Lung (tissue), 17 donors: ENCODE measurements at places on chromosomes 5 and 9. TPM values are rescaled to one million over a fixed set of nuclear protein-coding genes. Genes with fewer than 3 reads are reported as not detected.

DNA sequence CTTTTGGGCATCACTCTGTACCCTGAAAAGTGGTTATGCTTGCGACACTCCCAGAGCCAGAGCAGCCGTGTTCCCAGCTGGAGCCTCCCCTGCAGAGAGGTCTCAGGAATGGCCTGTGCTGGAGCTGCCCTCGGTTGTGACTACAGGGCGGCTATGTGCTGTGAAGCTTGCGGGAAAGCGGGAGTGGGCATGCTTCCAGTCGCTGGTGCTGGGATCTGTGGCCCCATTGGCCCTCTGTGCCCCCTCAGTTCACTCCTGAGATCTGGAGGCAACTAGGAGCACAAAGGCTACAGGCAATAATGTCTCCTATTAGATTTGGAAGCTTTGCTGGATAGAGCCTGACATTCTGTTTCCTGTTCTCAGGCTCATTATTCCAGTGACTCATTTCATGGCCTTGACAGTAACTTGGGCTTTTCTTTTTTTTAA is 56.9 kb downstream of the GPR107 start:
- H3K4me1 ChIP-seq, result peaks cover 1% of the 10 kb centered on the region
- no peak overlapping the region for H3K27ac ChIP-seq
- DNase-seq, result no peak
- no peaks in the 10 kb centered on the region for H3K27me3 ChIP-seq

DNA sequence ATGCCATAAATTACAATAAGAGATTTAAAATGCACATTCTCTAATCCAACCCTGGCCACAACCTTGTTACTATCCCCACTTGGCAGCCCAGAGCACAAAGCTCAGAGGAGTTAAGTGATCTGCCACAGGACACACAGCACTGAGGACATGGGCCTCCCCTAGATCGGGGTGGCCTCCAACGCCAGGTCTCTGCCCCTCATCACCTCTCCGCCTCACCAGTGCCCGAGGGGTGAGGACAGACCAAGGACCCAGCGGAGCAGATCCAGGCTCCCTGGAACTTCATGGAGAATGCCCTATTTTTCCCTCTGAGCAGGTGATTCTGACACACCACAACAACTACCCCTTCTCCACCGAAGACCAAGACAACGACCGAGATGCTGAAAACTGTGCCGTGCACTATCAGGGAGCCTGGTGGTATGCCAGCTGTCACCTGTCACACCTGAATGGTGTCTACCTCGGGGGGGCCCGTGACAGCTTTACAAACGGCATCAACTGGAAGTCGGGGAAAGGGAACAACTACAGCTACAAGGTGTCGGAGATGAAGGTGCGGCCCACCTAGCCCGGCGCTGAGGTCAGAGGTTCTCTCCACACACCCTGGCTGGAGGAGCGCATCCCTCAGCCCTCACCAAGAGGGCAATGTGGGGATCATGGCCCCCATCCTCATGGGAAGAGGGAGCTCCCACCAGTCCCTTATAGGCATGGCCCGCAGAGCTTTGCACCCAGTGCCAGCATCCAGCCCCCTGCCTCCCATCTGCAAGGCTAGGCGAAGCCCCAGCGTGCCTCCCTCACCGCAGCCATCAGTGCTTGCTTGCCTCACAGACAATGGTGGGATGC is 12.5 kb upstream of the FCN2 start:
- DNase-seq, result peak; percentile 8
- no peaks in the 10 kb centered on the region for H3K36me3 ChIP-seq
- H3K27me3 ChIP-seq, result no peaks in the 10 kb centered on the region
- H3K4me1 ChIP-seq, result peaks cover 11% of the 10 kb centered on the region
- H3K27ac ChIP-seq, result no peak overlapping the region

GRCh38 chr5:91026466-91026865 is 356.7 kb downstream of the ARRDC3 start:
- H3K4me1 ChIP-seq, result peaks cover 6% of the 10 kb centered on the region
- peak; percentile 51 for DNase-seq
- H3K4me3 ChIP-seq, result no peak overlapping the region
- no peak overlapping the region for H3K27ac ChIP-seq

- H3K27ac ChIP-seq, result no peak overlapping the region
- no peaks in the 10 kb centered on the region for H3K27me3 ChIP-seq
- no peak for DNase-seq
- no peak overlapping the region for H3K4me3 ChIP-seq
- H3K36me3 ChIP-seq, result no peaks in the 10 kb centered on the region
Observed at GRCh38 chr9:32681751-32682150, 46.3 kb upstream of the TAF1L start.

DNA sequence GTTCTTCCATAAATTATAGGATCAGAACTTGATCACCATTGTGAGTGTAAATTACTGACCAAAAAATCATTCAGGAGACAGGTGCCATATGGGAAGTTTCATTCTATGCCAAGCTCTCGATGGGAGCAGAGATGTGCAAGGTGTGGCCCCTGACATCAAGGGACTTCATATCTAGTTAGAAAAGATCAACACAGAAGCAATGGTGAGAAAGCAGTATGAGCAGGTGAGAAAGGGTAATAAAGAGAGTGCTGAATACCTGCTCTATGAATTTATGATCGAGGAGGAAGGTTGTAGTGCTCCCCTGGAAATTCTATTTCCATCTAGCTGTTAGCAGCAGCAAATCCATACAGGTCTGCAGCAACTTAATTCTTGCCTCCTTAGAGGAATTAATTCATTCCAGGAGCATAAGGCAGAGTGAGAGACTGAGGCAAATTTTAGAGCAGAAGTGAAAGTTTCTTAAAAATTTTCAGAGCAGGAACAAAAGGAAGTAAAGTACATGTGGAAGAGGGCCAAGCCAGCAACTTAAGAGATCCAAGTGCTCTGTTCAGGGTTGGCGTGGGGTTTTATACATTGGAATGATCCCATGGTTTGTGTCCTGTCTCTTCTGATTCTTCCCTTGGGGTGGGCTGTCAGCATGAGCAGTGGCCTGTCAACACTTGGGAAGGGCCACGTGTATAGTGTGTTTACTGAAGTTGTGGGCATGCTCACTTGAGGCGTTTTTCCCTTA is 181.8 kb downstream of the SAXO1 start:
- H3K27ac ChIP-seq, result no peak overlapping the region
- peaks cover 3% of the 10 kb centered on the region for H3K4me1 ChIP-seq
- no peaks in the 10 kb centered on the region for H3K36me3 ChIP-seq
- no peak overlapping the region for H3K4me3 ChIP-seq

DNA sequence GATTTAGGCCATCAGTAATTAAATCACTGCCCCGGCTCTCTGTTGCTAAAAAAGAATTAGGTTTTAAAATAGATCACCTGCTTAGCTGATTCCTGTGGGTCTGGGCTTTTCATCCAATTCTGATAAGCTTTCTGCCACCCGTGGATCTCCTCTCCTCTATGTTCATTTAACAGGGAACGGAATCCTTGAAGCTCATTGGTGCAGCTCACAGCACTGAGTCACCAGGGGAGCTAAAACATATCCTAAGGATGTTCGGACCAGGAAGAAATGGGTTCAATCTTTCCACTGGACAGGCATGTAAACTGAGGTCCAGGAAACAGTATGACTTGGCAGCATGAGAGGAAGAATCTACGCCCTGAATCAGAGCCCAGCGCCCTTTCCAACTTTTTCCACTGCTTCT is 267.1 kb upstream of the GRIA1 start:
- H3K27ac ChIP-seq, result no peak overlapping the region
- DNase-seq, result no peak
- H3K36me3 ChIP-seq, result no peaks in the 10 kb centered on the region
- no peaks in the 10 kb centered on the region for H3K27me3 ChIP-seq

GRCh38 chr5:179599973-179600372 is 23.5 kb downstream of the HNRNPH1 start:
- H3K4me3 ChIP-seq, result no peak overlapping the region
- H3K4me1 ChIP-seq, result no peaks in the 10 kb centered on the region
- H3K27me3 ChIP-seq, result no peaks in the 10 kb centered on the region
- DNase-seq, result no peak
- no peak overlapping the region for H3K27ac ChIP-seq
- peaks cover 53% of the 10 kb centered on the region for H3K36me3 ChIP-seq

- no peaks in the 10 kb centered on the region for H3K36me3 ChIP-seq
- peaks cover 3% of the 10 kb centered on the region for H3K4me1 ChIP-seq
- no peak overlapping the region for H3K4me3 ChIP-seq
- H3K27me3 ChIP-seq, result no peaks in the 10 kb centered on the region
Observed at GRCh38 chr5:751496-751895, 33.0 kb downstream of the ZDHHC11B start.

DNA sequence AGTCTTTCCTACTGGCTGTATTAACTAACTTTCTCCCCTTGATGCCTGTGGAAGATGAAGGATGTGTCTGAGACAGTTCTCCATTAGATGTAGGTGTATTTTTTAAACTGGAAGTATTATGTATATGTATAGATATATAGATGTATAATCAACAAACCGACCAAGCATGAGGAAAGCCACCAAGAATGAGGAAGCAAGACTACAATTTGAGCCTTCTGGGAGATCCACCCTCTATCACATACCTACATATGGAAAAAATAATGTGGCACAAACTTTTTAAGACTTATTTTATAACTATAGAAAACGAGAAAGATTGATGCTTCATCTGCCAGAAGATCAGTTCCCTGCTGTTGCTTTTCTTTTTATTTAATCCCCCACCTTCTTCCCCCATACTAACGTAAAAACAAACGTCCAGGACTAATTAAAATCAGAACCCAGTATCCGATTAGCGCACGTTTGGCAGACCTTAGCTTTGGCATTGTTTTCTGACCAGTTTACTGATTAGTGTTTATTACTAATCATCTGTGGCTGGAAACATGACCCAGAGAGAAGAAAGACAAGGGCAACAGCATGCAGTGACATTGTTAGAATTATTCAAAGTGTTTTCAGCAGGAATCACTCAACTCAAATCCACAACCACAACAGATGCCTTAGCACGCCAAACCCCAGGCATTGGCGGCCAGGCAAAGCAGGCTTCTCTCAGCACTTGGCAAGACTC is 490.2 kb downstream of the EBF1 start:
- no peaks in the 10 kb centered on the region for H3K27me3 ChIP-seq
- H3K4me1 ChIP-seq, result no peaks in the 10 kb centered on the region
- no peaks in the 10 kb centered on the region for H3K36me3 ChIP-seq

DNA sequence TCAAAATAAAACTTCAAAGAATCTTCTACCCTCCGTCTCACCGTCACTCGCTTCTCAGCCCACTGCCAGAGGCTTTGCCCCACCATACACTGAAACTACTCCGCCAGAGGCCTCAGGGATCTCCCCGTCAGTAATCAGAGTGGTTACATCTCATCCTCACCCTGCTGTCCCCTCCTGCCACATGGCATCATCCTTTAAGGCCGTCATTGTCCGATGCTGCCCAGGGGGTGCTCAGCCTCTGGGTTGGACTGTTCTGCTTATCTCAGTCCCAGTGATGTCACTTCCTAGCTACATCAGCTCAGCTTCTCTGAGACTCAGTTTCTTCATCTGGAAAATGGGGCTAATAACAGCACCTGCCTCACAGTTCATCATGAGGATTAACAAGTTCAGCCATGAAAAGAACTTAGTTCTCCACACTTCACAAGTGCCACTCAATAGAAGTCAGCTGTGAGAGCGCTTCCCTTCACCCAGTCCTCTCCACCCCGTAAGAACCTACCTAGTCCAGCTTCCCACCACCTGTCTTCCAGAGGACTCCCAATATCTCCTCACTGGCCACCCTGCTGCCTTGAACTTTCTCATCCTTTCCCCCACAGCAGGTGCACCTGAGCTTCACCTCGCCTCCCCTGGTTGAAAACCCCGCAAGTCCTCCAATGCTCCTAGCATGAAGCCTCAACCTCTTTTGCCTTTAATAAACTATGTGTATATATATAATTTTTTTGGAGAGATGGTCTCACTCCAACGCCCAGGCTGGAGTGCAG is 2.8 kb upstream of the IL3 start:
- no peaks in the 10 kb centered on the region for H3K4me1 ChIP-seq
- no peak for DNase-seq
- H3K36me3 ChIP-seq, result no peaks in the 10 kb centered on the region
- no peak overlapping the region for H3K4me3 ChIP-seq
- no peaks in the 10 kb centered on the region for H3K27me3 ChIP-seq

DNA sequence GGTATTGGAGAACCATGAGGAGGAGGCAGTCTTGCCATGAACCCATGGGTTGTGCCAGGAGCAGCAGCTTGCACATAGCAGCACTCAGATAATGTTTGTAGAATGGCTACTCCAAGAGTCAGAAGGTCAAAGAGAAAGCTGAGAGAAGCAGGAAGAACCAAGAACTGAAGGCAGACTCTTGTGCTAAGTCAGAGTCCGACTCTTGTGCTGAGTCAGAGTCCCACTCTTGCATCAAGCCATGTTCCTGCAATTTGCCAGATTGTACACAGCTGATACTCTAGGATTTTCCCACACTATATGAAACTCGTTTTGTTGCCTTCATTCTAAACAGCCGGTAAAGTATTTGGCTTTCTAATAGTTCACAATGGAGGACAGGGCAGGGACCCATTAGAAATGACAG is 26.2 kb upstream of the HSPA9 start:
- DNase-seq, result peak; percentile 97
- no peak overlapping the region for H3K4me3 ChIP-seq
- no peaks in the 10 kb centered on the region for H3K27me3 ChIP-seq
- no peaks in the 10 kb centered on the region for H3K36me3 ChIP-seq

- DNase-seq, result no peak
- no peaks in the 10 kb centered on the region for H3K27me3 ChIP-seq
- H3K36me3 ChIP-seq, result no peaks in the 10 kb centered on the region
Observed at GRCh38 chr5:80234116-80234948, 21.5 kb downstream of the SERINC5 start.

GRCh38 chr5:179858241-179858585 is 404 bp downstream of the MRNIP start:
- H3K27me3 ChIP-seq, result no peaks in the 10 kb centered on the region
- peak; percentile 25 for DNase-seq
- peaks cover 11% of the 10 kb centered on the region for H3K36me3 ChIP-seq
- peak overlapping the region; percentile 47 for H3K27ac ChIP-seq

DNA sequence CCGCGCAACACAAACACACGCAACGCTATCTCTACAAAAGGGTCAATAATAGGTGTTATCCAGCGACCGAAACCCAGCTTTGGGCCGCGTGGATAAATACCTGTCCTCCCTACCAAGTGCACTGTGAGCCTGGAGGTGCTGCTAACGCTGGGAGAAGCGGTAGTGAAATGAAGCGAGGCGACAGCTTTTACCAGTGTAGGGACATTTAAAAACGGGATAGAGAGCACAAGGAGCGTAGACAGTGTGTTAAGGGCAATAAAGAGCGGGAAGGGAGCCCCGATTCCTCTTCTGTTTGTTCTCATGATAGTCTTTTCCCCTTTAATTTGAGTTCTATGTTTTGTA is 421 bp upstream of the DEPDC1B start:
- no peaks in the 10 kb centered on the region for H3K27me3 ChIP-seq
- peak overlapping the region; percentile 64 for H3K27ac ChIP-seq
- H3K4me3 ChIP-seq, result peak overlapping the region; percentile 83
- no peak for DNase-seq
- no peaks in the 10 kb centered on the region for H3K4me1 ChIP-seq

- no peaks in the 10 kb centered on the region for H3K36me3 ChIP-seq
- no peak overlapping the region for H3K4me3 ChIP-seq
- DNase-seq, result no peak
- H3K4me1 ChIP-seq, result no peaks in the 10 kb centered on the region
Observed at GRCh38 chr5:23703940-23704855, 196.8 kb downstream of the PRDM9 start.

GRCh38 chr5:164277720-164278119 is 772.3 kb downstream of the MAT2B start:
- no peak for DNase-seq
- H3K27ac ChIP-seq, result no peak overlapping the region
- no peaks in the 10 kb centered on the region for H3K27me3 ChIP-seq
- H3K4me1 ChIP-seq, result no peaks in the 10 kb centered on the region

- H3K4me1 ChIP-seq, result no peaks in the 10 kb centered on the region
- H3K27me3 ChIP-seq, result no peaks in the 10 kb centered on the region
- no peak for DNase-seq
Observed at GRCh38 chr5:141701360-141702119, 19.5 kb upstream of the ARAP3 start.

The SLC22A4 gene
- total RNA-seq, result 18.1 TPM

The PCDHB7 gene
- total RNA-seq, result 2.8 TPM

The SLC46A2 gene
- total RNA-seq, result 15.6 TPM

The TIFAB gene
- 0.15 TPM for total RNA-seq
